ENCODE measurements at places on chromosomes 1 and 21. TPM values are rescaled to one million over a fixed set of nuclear protein-coding genes. Genes with fewer than 3 reads are reported as not detected.

The POU3F1 gene
- total RNA-seq = not detected

The HMCN1 gene
- total RNA-seq = not detected

- H3K4me3 ChIP-seq = no peak overlapping the region
- H3K27me3 ChIP-seq = peaks cover 46% of the 10 kb centered on the region
- peaks cover 18% of the 10 kb centered on the region for H3K4me1 ChIP-seq
- H3K36me3 ChIP-seq = no peaks in the 10 kb centered on the region
- peak; percentile 57 for DNase-seq
- no peak overlapping the region for H3K27ac ChIP-seq
Measured at GRCh38 chr1:158248118-158248517, 6.1 kb upstream of the CD1A start.

DNA sequence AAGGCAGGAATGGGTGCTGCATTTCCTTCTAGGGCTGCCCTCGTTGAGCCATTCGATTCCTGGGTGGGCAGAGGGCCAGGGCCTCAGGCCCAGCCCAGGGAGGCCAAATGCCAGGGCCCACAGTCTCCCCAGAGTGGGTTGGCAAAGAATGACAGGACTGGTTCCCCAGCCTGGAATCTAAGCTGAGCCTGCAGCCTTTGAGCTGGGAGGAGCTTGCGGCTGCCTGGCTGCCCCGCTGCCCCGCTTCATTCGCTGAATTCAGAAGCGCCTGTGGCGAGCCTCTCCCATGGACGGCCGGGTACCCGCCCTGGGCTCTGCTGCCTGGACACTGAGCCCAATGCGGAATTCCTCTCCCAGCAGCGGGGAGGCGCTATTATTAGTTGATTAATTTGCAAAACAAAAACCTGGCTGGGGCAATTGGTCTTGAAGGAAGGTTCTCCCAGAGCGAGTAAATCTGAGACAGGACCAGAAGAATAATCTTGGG lies 32.3 kb upstream of the TARDBP start:
- H3K27ac ChIP-seq = no peak overlapping the region
- no peaks in the 10 kb centered on the region for H3K36me3 ChIP-seq
- no peaks in the 10 kb centered on the region for H3K4me1 ChIP-seq
- H3K27me3 ChIP-seq = peaks cover 20% of the 10 kb centered on the region

DNA sequence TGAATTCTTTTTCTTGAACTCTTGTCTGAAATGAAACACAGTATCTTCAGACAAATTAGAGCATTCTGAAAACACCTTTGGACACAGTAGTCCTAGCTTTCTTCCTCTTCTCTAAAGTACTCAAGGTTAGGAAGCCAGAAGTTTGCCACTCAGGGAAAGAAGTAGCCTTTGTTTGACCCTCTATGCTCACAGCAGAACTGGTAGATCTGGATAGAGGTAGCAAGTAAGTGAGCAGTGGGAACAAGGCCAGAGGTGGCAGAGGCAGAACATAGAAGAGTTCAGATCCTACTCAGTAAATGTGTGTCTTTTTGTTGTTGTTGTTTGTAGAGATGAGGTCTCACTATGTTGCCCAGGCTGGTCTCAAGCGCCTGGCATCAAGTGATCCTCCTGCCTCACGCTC lies 7.4 kb upstream of the PIGR start:
- H3K4me1 ChIP-seq = peaks cover 14% of the 10 kb centered on the region
- H3K27me3 ChIP-seq = no peaks in the 10 kb centered on the region
- no peak overlapping the region for H3K4me3 ChIP-seq
- DNase-seq = no peak
- no peaks in the 10 kb centered on the region for H3K36me3 ChIP-seq

DNA sequence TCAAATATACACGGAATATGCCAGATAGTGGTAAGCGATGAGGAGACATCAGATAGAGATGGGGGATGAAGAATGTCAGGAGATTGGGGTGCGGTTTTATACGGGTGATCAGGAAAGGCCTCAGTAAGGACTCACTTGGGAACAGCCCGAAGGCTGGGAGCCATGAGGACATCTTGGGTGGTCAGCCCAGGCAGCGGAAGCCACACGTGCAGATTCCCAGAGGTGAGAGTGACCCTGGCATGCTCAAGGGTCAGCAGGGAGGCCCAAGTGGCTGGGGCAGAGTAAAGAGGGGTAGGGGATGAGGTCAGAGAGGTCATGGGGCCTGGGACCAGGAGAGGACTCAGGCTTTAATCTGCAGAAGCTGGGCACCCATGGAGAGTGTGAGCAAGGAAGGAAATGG lies 106.6 kb downstream of the MATN1 start:
- peaks cover 2% of the 10 kb centered on the region for H3K4me1 ChIP-seq
- no peak for DNase-seq
- H3K4me3 ChIP-seq = no peak overlapping the region
- H3K27me3 ChIP-seq = peaks cover 15% of the 10 kb centered on the region
- no peak overlapping the region for H3K27ac ChIP-seq

- no peaks in the 10 kb centered on the region for H3K27me3 ChIP-seq
- H3K27ac ChIP-seq = peak overlapping the region; percentile 48
- DNase-seq = peak; percentile 56
- H3K4me3 ChIP-seq = no peak overlapping the region
Measured at GRCh38 chr21:44792702-44793591, 8.7 kb downstream of the UBE2G2 start.

DNA sequence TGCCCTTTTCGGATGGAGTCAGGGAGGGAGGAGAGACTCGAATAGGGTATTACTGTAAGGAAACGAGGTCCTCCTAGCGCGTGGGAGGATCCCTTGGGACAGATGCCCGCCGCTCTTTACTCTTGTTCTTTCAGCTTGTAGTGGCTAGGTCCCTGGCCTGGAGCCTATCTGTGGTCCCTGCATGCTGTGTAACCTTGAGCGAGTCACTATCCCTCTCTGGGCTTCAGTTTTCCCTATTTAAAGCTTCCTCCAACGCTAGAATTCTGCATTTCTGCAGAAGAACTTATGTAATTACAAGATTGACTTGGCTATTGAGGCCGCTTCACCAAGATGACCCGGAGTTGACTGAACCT lies 744 bp downstream of the MIER1 start:
- peak overlapping the region; percentile 97 for H3K27ac ChIP-seq
- DNase-seq = no peak
- H3K4me3 ChIP-seq = peak overlapping the region; percentile 92
- no peaks in the 10 kb centered on the region for H3K27me3 ChIP-seq
- H3K36me3 ChIP-seq = peaks cover 11% of the 10 kb centered on the region

- no peaks in the 10 kb centered on the region for H3K36me3 ChIP-seq
- DNase-seq = no peak
- no peaks in the 10 kb centered on the region for H3K27me3 ChIP-seq
- no peak overlapping the region for H3K27ac ChIP-seq
Measured at GRCh38 chr1:10674700-10675609, 121.5 kb downstream of the CASZ1 start.

GRCh38 chr21:44328242-44328895 lies 10.8 kb downstream of the CFAP410 start:
- peak overlapping the region; percentile 57 for H3K27ac ChIP-seq
- H3K4me3 ChIP-seq = no peak overlapping the region
- no peaks in the 10 kb centered on the region for H3K36me3 ChIP-seq
- no peak for DNase-seq
- no peaks in the 10 kb centered on the region for H3K27me3 ChIP-seq

DNA sequence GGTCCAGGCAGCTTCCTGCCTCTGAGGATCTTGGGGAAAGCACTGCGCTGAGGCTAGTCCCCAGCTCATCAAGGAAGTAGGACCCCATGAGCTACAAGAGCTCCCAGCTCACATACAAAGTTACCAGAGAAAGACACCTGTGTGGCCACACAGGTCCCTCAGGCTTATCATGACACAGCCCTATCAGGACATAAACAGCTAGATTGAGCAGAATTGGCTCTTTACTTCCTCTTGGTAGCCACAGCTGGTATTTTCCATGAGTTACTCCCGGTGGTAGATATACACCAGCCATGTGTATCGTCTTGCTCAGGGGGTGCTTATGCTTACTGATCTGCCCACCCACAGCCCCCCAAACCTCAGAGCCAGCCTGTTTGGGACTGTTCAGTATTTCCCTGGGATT lies 1.2 kb downstream of the LENEP start:
- H3K27ac ChIP-seq = no peak overlapping the region
- peaks cover 29% of the 10 kb centered on the region for H3K4me1 ChIP-seq
- no peak overlapping the region for H3K4me3 ChIP-seq
- H3K27me3 ChIP-seq = no peaks in the 10 kb centered on the region
- H3K36me3 ChIP-seq = peaks cover 4% of the 10 kb centered on the region

DNA sequence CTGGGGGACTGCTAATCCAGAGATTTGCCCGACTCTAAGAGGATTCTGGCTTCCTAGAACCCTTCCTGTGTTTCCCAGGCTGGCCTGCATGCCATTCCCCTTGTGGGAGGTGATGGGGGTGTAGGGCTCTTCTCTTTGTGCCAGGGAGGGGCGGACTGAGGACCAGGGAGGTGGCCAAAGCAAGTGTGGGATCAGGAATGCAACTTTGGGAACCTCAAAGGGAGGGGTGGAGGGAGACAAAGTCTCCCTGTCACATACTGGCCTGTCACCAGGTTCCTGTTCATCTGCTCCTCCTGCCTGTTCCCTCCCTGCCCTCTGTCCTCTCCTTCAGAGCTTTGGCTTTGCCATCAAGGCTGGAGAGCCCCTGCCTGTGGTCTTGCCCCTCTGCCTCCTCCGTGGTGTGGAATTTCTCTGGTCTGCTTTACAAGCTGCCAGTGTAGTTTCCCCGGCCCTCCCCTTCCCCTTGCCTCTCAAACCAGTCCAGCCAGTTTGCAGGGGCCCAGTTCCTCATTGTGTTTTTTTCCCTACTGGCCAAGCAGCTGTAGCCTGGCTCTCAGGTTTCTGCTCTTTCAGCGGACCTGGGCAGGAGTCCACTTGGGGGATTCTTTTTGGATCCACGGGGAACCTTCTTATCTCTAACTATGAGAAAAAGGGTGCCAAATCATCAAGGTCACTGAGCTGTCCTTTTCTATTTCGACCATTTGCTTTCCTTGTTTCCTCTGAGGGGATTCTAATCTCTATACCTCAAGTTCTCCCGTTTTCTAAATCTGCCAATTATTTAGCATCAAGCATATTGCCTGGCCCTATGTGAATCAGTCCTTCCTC lies 1.8 kb downstream of the CGN start:
- H3K27ac ChIP-seq = no peak overlapping the region
- H3K4me1 ChIP-seq = peaks cover 27% of the 10 kb centered on the region
- H3K4me3 ChIP-seq = peak overlapping the region; percentile 4
- DNase-seq = no peak
- no peaks in the 10 kb centered on the region for H3K36me3 ChIP-seq

GRCh38 chr1:221683681-221684080 lies 58.2 kb downstream of the DUSP10 start:
- peaks cover 14% of the 10 kb centered on the region for H3K4me1 ChIP-seq
- DNase-seq = no peak
- no peak overlapping the region for H3K4me3 ChIP-seq
- no peaks in the 10 kb centered on the region for H3K27me3 ChIP-seq
- peaks cover 4% of the 10 kb centered on the region for H3K36me3 ChIP-seq

- no peaks in the 10 kb centered on the region for H3K27me3 ChIP-seq
- DNase-seq = peak; percentile 67
- peaks cover 31% of the 10 kb centered on the region for H3K4me1 ChIP-seq
Measured at GRCh38 chr1:184890539-184890973, 83.8 kb downstream of the NIBAN1 start.

DNA sequence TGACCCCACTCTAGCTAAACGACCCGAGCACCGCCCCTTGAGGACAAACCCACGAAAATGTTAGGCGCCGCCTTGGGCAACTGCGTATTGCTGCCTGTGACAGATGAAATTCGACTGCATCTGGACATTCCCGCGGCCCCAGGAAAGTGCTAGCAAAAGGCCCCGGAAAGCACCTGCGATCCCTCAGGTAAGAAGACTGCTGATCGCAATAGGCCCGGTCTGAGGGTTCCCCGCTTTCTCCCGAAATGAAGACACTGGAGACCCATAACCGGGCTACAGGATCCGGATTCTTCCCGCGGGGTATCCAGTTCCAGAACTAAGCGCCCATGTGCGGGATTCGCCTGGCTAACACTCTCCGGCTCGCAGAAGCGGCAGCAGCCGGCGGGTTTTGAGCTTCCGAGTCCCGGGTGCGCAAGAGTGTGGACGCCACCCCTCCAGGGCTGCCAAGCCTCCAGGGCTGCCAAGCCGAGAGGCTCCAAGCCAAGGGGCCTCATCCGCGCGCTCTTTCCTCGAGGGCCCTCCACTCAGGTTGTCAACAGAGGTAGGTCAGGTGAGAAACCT lies 157.9 kb upstream of the NBPF11 start:
- H3K4me3 ChIP-seq = no peak overlapping the region
- DNase-seq = no peak
- H3K27ac ChIP-seq = no peak overlapping the region
- H3K4me1 ChIP-seq = peaks cover 5% of the 10 kb centered on the region
- H3K27me3 ChIP-seq = peaks cover 60% of the 10 kb centered on the region
- H3K36me3 ChIP-seq = no peaks in the 10 kb centered on the region

DNA sequence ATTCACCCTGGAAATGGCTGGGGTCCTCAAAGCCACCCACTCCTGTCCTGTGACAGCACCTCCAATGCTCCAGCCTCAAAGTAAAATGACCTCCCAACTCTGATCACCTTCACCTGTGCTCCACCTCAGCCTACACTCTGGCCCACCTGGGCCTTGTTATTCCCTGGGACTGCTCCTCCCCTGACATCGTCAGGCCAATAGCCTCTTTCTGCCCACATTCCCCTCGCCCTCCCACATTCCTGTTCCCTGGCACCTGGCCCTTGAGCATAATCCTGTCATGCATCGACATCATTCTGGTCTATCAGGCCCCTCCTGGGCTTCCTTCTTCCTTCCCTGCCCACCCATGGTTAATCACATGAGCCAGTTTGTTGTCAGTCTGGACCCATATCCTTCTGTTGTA lies 13.2 kb upstream of the BCAR3 start:
- H3K4me3 ChIP-seq = no peak overlapping the region
- no peaks in the 10 kb centered on the region for H3K36me3 ChIP-seq
- DNase-seq = no peak
- H3K27me3 ChIP-seq = peaks cover 5% of the 10 kb centered on the region
- no peak overlapping the region for H3K27ac ChIP-seq

DNA sequence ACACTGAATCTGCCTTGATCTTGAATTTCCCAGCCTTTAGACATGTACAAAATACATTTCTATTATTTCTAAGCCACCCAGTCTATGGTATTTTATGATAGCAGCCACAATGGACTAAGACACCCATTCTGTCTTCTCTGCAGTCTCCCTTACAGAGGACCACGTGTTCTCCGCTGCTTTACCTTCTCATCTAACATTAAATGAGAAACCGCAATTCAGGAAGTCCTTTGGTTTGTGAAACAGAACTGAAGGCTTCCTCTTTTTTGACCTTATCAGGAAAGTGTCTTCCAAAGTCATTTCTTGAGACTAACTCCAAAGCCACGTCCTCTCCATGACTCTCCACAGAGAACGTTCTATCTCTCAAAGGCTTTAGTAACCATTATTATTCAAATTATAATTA lies 560.1 kb downstream of the OMA1 start:
- no peak overlapping the region for H3K27ac ChIP-seq
- DNase-seq = no peak
- H3K27me3 ChIP-seq = peaks cover 5% of the 10 kb centered on the region
- no peak overlapping the region for H3K4me3 ChIP-seq
- H3K36me3 ChIP-seq = no peaks in the 10 kb centered on the region

Measured in activated CD8-positive, alpha-beta T cell treated with anti-CD3 and anti-CD28 coated beads for 36 hours (primary cell).